ENCODE measurements at places on chromosomes 1 and 21. TPM values are rescaled to one million over a fixed set of nuclear protein-coding genes. Genes with fewer than 3 reads are reported as not detected.

Gene PLA2G2D
- total RNA-seq, result not detected

Gene SPATA21
- 0.04 TPM for total RNA-seq

Gene COL9A2
- 0.17 TPM for total RNA-seq

Gene C1orf226
- 0.92 TPM for total RNA-seq

Gene C1QTNF12
- 1.5 TPM for total RNA-seq

Gene TACSTD2
- total RNA-seq, result not detected

Gene S100A9
- total RNA-seq, result 0.51 TPM

Gene PLA2G2C
- total RNA-seq, result not detected

Gene PRRX1
- not detected for total RNA-seq

Gene PLA2G4A
- total RNA-seq, result 9.4 TPM

Gene UBL4B
- total RNA-seq, result not detected

Gene ANP32E
- 45.3 TPM for total RNA-seq

Gene ADGRL2
- 8.8 TPM for total RNA-seq

Gene KCNC4
- 2.0 TPM for total RNA-seq

Gene OLIG1
- total RNA-seq, result not detected

Gene ACOT11
- 2.6 TPM for total RNA-seq

Gene TTC34
- total RNA-seq, result 0.04 TPM

Gene GPR25
- total RNA-seq, result not detected

Gene RCSD1
- total RNA-seq, result 0.02 TPM

Gene KCNJ6
- total RNA-seq, result 3.1 TPM

Gene KRTAP6-3
- total RNA-seq, result not detected

Gene HCRTR1
- not detected for total RNA-seq

Gene BSND
- total RNA-seq, result not detected

Gene GNAT2
- total RNA-seq, result 0.08 TPM

Gene HLCS
- 9.0 TPM for total RNA-seq

Gene AZIN2
- total RNA-seq, result 0.67 TPM

Gene KCNJ9
- total RNA-seq, result not detected

Gene C8A
- not detected for total RNA-seq

Gene FOXD3
- total RNA-seq, result 0.64 TPM

Gene CRYBG2
- total RNA-seq, result 1.3 TPM

Gene DCDC2B
- total RNA-seq, result not detected

Gene PERM1
- total RNA-seq, result 0.14 TPM

Gene KCND3
- total RNA-seq, result 0.02 TPM

Gene CTTNBP2NL
- total RNA-seq, result 6.2 TPM

Gene CFHR4
- total RNA-seq, result not detected

Gene PAFAH2
- total RNA-seq, result 8.0 TPM

Gene CD48
- total RNA-seq, result not detected

Gene CD1B
- total RNA-seq, result not detected

Gene NUP210L
- total RNA-seq, result 0.06 TPM

All from A549 treated with dexamethasone at 1 μM for 4 hours (cell line).